ENCODE measurements at places on chromosomes 12 and 14. TPM values are rescaled to one million over a fixed set of nuclear protein-coding genes. Genes with fewer than 3 reads are reported as not detected.
A peak's percentile ranks its signal among the peaks of the same experiment; 100 is the strongest.

Gene BORCS5
- total RNA-seq, result 11.2 TPM

DNA sequence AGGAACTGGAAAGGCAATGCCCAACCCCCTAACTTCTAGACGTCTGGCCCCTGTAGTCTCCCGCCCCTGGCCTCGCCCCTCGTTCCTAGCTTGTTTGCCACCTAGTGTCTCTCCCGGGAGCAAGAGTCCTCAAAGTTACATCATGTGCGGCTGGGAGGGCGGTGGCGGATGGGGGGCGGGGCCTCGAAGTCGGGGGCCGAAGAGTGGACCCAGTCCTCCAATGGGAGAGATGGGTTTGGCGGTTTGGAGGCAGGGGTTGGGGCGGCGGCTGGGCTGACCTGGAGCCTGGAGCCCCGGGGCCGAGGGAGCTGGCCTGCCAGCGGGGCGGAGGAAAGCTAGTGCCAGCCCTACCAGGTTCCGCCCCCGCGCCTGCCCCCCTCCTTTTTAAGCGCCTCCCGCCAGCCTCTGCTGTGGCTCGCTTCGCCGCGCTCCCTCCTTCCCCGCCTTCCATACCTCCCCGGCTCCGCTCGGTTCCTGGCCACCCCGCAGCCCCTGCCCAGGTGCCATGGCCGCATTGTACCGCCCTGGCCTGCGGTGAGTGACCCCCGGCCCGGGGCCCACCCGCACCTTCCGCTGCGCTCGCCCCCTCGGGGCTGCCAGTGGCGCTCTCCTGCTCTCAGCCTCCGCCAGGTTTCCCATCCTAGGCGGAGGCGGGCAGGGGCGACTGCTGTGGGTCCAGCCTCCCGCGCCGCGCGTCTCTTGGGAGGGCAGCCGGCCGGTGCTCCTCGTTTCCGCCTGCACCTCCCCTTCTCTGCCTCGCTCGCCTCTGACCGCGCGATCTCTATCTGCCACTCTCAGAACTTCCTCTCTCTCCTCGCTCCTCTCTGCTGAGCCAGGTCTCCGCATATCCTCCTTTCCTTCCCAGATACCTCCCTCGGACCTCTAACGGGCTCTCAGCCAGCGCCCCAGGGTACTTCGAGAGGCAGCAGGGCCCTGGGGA lies at the start of gene PCK2:
PCK2 (plus strand) TSS at position 411 of the 940 bp plus-strand sequence; CDS start at position 506, 95 bp downstream.
- DNase-seq, result peak; percentile 97

- no peak for DNase-seq
These were observed 7.0 kb downstream of the KRT80 start for GRCh38 chr12:52184813-52185212.

DNA sequence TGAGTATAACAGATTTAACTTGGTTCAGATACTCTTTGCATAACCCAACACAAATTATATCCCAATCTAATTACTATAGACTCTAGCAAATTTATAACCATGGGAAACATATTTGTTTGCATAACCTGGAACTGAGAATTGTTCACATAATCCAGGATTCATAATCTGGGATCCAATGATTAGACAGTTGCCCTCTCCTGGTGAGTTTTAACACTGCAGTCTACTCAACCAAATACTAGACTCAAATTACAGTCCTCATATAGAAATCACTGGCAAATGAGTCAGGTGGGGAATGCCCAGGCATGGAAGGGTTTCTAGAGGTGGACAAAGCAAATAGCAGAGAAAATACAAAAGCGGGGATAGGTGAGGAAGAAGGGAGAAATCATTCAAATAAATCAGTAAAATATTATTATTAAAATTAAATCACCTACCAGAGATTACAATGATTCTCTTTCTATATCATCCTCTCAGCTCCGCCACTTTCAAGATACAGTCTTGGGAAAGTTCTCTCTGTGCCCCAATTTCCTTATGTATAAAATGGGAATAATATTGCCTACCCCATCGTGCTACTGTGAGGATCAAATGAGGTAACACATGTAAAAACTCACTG lies 9.4 kb downstream of the GCH1 start:
- DNase-seq, result no peak

- no peak for DNase-seq
These were observed 8.5 kb downstream of the KLHL33 start for GRCh38 chr14:20427231-20428009.

DNA sequence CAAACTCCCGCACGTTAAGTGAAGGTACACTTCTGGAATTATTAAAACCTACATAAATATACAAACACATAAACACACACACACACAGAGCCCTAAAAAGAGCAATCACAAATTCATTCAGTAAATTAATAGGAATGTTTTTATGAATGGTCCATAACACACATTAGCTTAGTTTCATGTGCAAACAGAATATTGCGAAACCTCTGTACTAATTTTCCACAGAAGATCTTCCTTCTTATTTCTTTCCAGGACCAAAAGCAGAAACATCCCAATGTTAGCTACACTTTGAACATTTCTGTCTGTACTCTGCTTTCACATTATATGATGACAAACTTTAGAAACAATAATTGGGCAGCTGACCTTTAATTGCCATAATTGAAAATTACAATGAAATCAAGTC lies 101.6 kb downstream of the SOX5 start:
- DNase-seq, result no peak

DNA sequence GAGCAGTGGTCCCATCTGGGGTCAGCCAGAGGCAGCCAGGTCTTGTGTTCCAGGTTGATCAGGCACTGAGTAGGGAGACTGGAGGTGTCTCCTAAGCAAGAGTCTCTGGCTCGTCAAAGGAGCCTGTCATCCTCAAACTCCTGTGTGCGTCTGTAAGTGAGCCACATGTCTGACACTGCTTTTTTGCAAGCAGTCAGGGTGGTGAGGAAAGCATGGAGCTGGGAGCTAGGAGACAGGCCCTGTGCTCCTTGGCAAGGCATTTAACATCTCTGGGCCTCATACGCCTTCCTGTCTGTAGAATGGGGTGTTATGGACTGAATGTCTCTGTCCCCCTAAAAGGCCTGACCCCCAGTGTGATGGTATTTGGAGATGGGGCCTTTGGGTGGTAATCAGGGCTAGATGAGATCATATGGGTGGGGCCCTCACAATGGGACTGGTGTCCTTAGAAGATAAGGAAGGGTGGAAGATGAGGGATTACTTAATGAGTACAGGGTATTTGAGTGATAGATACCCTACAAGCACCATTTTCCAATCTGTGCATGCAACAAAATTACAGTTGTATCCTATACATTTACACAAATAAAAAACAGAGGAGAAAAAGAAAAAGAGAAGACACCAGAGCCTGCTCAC lies 53.0 kb downstream of the ARL6IP4 start:
- DNase-seq, result no peak

GRCh38 chr12:129844662-129845220 lies 59.1 kb downstream of the TMEM132D start:
- DNase-seq, result no peak

Gene CCDC184
- 0.35 TPM for total RNA-seq

DNA sequence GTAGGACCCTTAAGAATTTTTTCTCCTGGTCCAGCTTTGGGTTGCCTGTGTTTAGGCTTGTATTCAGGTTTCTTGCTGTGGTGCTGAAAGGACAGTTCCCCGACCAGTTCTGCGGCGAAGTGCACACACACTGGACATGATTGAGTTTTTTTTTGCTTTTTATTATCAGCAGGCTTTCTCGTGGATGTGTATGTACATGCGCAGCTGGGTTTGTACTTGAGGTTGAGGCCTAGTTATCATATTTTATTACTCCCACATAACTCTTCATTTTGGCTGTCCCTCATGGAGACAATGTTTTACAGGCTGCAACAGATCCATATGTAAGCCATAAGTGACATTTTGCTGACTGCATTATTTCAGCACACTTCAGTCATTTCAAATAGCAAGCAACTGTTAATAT lies 2.5 kb downstream of the SCN8A start:
- DNase-seq, result no peak

Gene RPL10L
- not detected for total RNA-seq

- no peak for DNase-seq
These were observed 1.1 kb downstream of the ATXN3 start for GRCh38 chr14:92105073-92105892.

- DNase-seq, result no peak
These were observed 1.7 kb downstream of the TUBA1B start for GRCh38 chr12:49129332-49130150.

Gene GLT8D2
- 6.3 TPM for total RNA-seq

DNA sequence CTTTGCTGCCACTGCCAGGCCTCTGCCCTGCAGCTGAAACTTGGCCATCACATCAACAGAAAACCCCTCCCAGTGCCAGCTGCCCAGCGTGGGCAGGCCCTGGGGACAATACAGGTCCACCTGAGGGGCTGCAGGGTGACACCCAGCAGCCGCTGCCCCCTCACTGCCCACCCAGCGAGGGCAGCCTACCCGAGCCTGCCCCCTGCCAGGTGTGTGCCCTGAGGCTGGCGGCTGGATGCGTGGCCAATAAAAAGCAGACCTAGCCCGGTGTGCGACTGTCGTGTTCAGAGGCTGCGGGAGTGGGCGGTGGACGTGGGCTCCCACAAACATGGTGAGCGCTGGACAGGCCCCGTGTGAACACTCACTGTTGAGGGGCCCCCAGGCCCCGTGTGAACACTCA lies 4.7 kb upstream of the ADSS1 start:
- DNase-seq, result no peak

DNA sequence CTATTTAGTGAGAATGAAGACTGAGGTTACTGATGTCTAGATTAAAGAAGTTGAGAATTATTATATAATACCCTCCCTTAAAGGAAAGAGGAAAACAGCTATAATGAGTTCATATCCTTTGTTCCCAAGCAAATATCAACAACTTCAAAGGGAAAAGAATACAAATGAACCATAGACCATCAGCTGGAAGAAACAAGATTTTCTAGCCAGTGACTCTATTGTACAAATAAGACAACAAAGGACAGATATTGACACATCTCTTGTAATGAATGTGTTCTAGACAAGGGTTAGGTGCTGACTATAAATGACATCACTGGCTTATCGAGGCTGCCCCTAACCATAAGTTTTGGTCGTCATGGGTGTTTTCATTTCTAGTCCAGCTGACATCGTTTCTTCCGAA lies 48.2 kb downstream of the SLC38A4 start:
- DNase-seq, result no peak

DNA sequence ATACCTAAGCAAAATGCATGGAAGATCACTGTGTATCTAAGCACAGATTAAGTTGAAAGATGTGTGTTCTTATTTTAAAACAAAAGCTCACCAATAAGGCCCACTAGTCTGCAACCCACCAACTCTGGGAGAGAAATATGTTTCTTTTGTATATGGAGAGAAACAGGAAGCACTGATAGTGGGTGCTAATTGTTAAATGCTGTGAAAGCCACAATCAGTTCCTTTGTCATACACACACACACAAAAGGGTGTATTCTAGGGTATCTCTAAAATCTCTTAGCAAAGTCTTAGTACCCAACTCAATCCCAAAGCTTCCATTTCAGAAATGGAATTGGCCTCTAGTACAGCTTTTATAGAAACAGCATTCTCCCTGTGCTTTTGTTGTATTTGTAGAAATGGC lies 272.7 kb upstream of the FLRT2 start:
- DNase-seq, result no peak

DNA sequence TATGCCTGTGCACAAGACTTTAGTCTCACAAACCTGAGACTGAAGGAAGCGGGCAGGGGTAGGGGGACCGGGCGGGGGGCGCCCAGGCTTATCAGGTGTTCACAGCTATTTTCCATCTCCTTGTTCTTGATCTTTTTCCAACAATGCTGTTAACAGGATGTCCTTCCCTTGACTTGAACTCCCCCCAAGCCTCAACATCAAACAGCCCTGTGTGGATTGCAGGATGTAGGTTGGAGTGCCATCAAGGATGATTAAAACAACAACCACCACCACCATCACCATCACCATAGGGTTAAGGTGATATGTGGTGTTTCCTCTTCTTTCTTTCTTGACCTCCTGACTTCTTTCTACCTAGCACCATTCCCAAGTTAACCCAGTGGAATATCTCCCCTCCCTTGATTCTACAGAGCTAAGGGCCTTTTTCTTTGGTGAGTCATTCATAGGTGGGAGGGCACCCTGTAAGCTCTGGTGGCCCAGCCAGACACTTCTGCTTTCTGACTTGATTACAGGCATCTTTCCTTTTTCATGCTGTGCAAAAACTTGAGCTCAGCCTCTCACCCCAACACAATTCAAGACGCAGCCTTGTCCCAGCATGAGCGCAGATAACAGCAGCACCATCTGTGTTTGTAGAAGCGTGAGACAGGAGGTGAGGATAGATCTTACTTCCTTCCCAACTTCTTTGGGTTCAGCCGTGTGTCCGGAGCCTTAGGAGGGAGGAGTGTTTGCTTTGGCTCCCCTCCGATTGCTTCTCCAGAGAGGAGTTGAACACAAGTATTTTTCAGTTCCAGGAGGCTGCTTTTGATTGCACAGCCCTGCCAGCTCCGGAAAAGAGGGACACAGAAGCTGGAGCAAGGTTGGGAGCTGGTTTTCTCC lies 26.8 kb downstream of the FLVCR2 start:
- DNase-seq, result no peak

DNA sequence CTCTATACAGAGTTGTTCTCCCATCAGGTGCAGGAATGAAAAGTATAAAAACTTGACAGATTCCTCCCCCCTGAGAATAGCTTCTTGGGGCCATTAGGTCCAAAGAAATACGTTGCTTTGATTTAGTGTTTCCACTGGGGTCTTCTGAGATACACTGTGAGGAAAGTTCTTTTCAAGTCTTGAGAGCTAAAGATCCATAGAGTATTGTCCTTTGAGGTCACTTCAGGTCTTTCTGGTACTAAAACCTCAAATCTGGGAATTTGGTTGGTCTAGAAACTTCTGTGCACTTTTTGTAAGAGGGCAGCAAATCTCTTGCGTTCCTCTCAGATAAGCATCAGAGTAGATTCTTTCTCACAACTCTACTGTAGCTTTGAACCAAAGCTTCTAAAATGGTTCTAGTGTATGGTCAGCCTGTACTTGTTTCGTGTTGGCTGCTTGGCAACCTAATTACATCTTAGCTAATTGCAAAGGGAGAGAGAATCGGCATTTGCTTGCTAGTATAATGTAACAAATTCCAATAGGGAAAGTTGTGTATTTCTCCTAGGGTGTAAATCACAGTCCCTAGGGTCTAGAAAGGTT lies 10.0 kb downstream of the SRSF5 start:
- DNase-seq, result no peak

- no peak for DNase-seq
These were observed 20.5 kb downstream of the BRAP start for GRCh38 chr12:111664961-111665865.

Gene BATF
- total RNA-seq, result 8.1 TPM

- DNase-seq, result no peak
These were observed 33.3 kb downstream of the BAZ2A start for GRCh38 chr12:56596815-56597214.

Gene SLC25A47
- not detected for total RNA-seq

Gene LHX5
- total RNA-seq, result not detected

Data from mesenteric fat pad (tissue), 1 donor.